DMS 273 treated with DMSO at 0.1 percent for 48 hours (cell line): ENCODE measurements at places on chromosomes 2 and 18.

DNA sequence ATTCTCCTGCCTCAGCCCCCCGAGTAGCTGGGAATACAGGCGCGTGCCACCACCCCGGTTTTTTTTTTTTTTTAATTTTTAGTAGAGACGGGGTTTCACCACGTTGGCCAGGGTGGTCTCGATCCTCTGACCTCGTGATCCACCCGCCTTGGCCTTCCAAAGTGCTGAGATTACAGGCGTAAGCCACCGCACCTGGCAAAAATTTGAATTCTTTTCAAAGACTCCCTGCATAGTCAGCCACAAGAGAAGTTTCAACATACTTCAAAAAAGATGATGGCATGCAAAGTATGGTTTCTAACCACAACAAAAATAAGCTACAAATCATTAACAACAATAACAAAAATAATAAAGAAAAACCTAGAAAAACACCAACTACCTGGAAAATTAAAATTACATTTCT is 22.0 kb downstream of the HYCC2 start:
- no peak for DNase-seq

DNA sequence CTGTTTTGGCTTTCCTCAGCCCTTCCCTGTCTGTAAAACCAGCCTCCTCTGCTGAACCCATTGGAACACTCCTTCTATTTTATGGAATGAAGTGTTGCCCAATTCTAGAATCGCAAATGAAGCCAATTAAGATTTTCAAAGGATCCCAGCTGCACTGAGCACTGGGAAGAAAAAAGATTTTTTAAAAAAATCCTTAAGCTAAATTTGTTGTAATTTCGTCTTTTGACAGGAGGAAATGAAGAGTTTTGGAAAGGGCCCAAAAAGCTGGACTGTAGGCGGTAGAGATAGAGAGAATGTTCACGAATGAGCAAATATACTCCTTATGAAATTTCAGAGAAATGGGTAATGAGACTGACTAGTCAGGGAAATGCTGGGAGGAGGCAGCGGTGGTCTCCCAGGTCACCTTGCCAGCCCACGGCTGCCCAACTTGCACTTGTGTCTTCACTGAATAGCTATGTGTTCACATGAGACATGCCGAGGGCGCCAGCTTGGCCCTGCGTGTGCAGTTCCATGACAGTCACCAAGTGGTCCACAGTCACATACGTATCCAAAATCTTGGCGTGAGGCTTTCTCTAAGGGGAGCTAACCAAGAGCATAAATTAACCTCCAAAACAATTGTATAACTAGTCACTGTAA is 69.9 kb downstream of the SGPP2 start:
- DNase-seq: no peak

DNA sequence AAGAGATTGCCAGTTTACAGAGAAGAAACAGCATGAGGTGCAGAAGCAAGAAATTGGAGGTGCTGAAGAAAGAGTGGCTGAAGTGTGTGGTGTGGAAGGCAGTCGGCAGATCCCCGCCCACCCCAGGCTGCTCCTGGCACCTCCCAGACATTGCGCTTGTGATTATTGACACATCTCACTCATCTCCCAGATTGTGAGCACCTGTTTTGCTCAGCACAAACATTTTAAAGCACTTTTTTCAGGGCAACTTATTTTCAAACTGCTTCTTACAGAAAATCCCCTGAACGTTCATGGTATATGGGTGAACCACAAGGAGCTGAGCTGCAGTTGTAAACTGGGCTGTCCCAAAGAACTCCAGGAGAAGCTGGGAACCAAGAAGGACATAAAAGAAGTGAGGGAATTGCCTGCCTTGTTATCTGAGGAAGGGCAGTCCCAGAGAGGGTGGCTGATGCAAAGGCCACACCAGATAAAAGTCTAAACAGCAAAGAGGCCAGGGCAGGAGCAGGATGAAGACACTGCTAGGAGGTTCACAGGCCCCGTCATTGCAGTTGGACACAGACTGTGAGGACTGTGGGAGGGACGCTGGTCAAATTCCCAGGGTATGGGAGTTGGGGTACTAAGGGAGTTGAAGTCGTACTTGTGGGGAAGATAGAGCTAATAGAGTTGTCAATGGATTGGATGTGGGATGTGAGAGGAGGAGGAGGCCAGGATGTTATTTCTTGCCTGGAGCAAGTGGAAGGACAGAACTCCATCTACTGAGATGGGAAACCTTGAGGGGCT is 65.1 kb downstream of the INPP4A start:
- no peak for DNase-seq

DNA sequence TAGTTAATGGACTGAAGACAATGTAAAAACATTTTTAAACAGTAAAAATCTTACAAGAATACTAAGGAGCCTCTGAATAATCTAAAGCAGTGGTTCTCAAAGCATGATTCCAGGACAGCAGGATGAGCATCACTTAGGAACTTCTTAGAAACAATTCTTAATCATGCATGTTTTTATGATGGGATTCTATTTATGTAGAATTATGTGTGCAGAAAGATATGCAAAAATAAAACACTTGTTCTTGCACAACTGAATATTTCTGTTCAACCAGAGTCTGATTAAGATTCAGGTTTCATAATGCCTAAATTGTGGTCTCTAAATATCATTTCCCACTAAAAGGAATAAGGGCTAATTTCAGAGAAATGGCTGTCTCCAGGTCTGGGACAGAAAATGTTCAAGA is 69.2 kb upstream of the MTIF2 start:
- DNase-seq: no peak

- DNase-seq: no peak
Measured at GRCh38 chr18:75805265-75805664, 377.8 kb upstream of the SMIM21 start.

DNA sequence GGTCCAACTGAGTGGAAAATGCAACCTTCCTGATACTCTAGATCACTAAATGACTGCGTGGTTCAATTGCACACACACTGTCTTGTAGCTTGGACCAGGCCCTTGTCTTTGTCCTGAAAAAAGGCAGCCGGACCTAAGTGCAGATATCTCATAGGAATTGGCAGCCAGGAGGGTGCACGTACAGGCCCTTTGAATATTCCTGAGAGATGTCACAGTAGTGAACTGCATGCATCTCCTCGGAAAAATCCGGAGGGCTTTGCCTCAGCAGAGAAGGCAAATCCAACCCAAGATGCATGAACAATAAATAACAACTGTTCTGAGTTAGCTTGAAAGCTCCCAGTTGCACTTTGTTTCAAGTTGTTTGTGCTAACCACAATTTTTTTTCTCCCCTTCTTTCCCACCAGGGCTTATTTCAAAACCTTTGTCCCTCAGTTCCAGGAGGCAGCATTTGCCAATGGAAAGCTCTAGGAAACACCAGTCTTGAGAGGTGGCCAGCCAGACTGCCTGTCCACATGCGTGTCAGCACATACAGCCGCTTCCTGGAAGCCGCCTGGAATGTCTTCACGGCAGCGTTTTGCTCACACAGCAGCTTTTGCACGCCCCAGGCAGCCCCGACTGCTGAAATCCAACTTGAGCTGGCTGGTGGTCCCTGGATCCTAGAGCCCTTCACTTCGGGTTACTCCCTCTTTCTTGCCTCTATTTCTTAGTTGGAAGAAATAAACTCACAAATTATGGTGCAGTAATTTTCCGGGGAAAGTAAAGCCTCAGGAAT is 54.4 kb upstream of the FOSL2 start:
- no peak for DNase-seq
